Activated naive CD4-positive, alpha-beta T cell treated with anti-CD3 and anti-CD28 coated beads, Interleukin-2, amount 50 U/mL, for 72 hours (primary cell): ENCODE measurements at places on chromosomes 4 and X. TPM values are rescaled to one million over a fixed set of nuclear protein-coding genes. Genes with fewer than 3 reads are reported as not detected.

The TRPC5OS gene
- not detected for total RNA-seq

The SRPK3 gene
- total RNA-seq, result not detected

The BEND4 gene
- 0.09 TPM for total RNA-seq

The OCIAD1 gene
- 112 TPM for total RNA-seq

The EXOSC9 gene
- 75.4 TPM for total RNA-seq

The FAM9C gene
- not detected for total RNA-seq

The CPLX1 gene
- total RNA-seq, result 0.11 TPM

The AR gene
- total RNA-seq, result not detected

The ETNPPL gene
- not detected for total RNA-seq

The CFI gene
- total RNA-seq, result not detected

The GRPR gene
- total RNA-seq, result not detected

The SLITRK2 gene
- not detected for total RNA-seq

The CDS1 gene
- 0.07 TPM for total RNA-seq

The SEPTIN11 gene
- 23.2 TPM for total RNA-seq

The CTPS2 gene
- 8.4 TPM for total RNA-seq

The CYTL1 gene
- not detected for total RNA-seq

The SH3BGRL gene
- total RNA-seq, result 57.2 TPM

The TMPRSS11E gene
- not detected for total RNA-seq

The SLC6A8 gene
- total RNA-seq, result 2.2 TPM

The HSD17B13 gene
- total RNA-seq, result 0.11 TPM

The ZMAT1 gene
- 1.7 TPM for total RNA-seq

The SLAIN2 gene
- total RNA-seq, result 42.7 TPM

The ZFP42 gene
- total RNA-seq, result not detected

The CFP gene
- 11.1 TPM for total RNA-seq

The ZDHHC15 gene
- not detected for total RNA-seq

The KLB gene
- total RNA-seq, result not detected
